ENCODE measurements at places on chromosomes 1 and 21.
A peak's percentile ranks its signal among the peaks of the same experiment; 100 is the strongest.

- peak; percentile 23 for DNase-seq
These were observed 20.6 kb upstream of the EGLN1 start for GRCh38 chr1:231442735-231443134.

DNA sequence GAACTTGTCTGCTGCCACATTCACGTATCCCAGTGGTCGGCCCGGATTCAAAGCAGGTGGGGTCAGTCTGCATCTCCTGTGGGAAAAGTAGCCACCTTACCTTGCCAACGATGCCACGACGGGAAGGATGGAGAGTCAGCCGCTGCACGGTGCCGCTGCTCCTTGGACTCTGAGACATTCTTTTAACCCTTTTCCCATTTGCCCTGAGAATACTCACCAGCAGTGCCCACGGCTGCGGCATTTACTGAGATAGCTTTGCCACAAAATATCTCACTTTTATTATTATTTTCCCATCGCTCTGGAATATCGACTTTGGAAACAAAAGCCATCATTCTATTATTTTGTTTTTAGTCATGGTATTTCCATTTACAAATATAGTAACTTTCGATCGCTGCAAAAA lies 15.3 kb upstream of the TTC34 start:
- no peak for DNase-seq

- no peak for DNase-seq
These were observed 39.3 kb downstream of the PCNX2 start for GRCh38 chr1:233256191-233256590.

- DNase-seq, result peak; percentile 1
These were observed 282.6 kb downstream of the BARHL2 start for GRCh38 chr1:90434460-90434859.

DNA sequence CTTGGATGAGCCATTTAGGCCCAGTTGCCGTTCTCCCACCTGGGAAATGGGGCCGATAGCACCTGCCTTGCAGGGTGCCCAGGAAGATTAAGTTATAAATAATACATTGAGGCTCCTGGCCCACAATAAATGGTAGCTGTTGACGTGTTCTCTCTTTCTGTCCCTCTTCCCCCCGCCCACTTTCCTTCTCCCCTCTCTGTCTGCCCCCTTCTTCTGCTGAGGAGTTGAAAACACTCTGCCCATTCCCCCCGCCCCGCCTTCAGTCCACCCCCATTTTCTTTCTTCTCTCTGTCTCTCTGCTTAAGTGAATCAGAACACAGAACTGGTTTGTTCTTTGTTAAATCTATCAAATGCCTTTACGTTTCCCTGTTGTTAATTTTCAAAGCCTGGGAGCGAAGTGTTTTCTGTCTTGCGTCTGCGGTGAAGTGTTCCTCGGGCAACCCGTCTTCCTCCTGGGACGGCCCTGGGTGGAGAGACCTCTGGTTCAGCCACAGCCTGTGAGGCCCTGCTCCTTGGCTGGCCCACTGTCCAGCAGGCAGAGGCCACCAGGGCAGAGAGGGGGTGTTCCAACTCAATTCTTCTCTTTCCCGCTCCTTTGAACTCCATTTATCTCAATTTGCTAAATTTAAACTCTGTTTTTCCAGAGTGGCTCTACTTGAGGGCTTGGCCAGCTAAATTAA lies 29.3 kb upstream of the SELENON start:
- DNase-seq, result no peak

Data from cardiac fibroblast (primary cell).